Tibial nerve (tissue), 4 donors: ENCODE measurements at places on chromosomes 5 and 9. TPM values are rescaled to one million over a fixed set of nuclear protein-coding genes. Genes with fewer than 3 reads are reported as not detected.

Gene PCDHB3
- 5.2 TPM for total RNA-seq

Gene TMEM174
- total RNA-seq = not detected

Gene PALM2AKAP2
- total RNA-seq = 3.9 TPM

Gene RASEF
- 2.4 TPM for total RNA-seq

Gene GAS1
- 39.9 TPM for total RNA-seq

Gene CCL21
- total RNA-seq = 9.6 TPM

Gene UIMC1
- total RNA-seq = 43.3 TPM

Gene SPATA31E1
- total RNA-seq = not detected

- no peak for DNase-seq
These were observed 53.7 kb downstream of the GGTA1 start for GRCh38 chr9:121445986-121446385.

DNA sequence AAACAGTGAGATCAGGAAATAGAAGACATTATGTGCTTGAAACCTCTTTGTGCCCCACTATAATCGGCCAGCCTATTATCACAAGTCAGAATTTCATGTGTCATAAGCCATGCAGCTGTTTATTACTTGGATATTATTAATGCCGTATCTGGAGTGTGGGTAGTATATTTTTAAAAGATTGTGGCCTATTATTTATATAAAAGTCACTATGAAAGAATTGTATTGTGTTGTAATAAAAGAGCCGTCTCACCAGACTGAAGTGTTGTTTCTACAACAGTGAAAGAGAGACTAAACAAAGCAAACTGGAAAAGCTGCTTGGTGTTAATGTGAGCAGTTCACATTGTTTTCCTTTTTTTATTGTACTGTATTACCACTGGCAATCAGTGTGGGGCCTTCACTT is 449.1 kb downstream of the PSAT1 start:
- no peak for DNase-seq

DNA sequence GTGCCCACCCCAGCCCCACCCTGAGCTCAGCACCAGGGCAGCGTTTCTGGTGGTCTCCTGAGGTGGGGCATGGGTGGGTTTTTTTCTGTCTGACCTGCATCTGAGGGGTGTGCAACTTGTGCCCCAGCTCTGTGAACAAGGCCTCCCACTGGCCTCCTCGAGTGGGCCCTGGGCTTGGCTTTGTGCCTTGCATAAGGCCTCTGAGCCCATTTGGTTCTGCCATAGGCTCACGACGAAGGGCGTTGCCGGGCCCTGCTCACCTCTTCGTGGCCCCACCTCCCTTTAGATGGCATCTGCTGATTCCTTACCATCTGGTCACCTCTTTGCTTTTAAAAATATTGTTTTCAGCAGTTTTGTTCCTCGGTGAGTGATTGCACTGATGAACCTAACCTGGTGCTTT is 127.1 kb upstream of the COL5A1 start:
- DNase-seq = no peak

DNA sequence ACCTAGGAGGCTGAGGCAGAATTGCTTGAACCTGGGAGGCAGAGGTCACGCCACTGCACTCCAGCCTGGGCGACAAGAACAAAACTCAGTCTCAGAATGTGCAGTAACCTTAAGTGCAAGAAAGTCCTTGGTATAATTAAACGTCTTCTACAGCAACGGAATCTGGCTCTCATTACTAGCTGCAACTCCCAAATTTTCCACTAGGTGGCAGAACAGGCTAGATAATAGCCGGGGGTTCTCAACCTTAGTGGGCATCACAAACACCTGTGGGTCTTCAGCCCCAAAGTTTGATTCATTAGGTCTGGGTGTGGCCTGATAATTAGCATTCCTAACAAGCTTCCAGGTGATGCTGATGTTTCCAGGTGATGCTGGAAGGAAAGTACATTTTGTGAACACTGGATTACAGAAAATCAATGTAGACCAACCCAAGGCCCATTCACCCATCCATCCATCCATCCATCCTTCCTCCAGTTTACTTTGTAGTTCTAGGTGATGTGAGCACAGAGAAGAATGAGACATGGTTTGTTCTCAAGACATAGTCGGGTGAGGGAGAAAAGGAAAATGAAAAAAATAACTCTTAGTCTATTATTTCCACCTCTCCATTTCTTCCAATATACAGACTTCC is 37.3 kb downstream of the FBXW2 start:
- DNase-seq = peak; percentile 95

DNA sequence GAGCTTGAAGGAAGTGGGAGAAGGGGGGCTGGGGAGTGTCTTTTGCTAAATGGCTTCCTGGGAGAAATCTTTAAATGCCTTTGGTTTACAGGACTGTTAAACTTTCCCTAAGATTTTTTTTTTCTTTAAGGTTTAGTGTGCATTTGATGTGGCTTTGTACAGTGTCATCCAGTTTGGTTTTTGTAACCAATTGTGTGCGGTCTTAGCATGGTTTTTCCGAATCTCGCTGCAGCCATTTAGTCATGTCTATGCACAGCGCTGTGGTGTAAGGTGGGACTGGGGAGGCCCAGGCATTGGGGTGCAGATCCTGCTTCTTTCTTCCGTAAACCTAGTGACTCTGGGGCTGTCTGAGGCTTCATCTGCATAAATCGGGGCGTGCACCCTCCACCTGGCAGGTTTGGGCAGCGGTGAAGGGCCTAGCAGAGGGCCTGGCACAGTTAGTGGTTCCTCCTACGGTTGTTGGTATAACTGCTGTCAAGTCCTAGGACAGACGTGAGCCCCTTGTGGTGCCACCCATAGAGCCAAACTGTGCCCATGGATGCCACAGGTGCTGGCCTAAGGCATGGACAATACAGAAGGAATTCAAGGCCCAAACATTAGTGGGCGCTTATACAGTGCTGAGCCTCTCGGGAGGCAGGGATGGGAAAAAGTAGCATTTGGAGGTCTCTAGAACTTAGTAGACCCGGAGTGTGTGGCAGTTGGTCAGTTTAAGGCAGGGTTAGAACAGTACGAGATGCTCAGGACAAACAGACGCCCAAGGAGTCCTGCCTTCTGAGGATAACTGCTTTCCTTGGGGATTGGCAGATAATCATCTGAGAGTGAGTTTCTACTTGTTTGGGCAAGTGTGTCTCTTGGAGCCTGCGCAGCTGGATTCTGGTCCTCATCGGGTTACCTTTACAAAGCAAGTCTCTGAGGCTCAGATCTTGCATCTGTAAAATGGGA is 1.5 kb downstream of the PRRC2B start:
- no peak for DNase-seq

DNA sequence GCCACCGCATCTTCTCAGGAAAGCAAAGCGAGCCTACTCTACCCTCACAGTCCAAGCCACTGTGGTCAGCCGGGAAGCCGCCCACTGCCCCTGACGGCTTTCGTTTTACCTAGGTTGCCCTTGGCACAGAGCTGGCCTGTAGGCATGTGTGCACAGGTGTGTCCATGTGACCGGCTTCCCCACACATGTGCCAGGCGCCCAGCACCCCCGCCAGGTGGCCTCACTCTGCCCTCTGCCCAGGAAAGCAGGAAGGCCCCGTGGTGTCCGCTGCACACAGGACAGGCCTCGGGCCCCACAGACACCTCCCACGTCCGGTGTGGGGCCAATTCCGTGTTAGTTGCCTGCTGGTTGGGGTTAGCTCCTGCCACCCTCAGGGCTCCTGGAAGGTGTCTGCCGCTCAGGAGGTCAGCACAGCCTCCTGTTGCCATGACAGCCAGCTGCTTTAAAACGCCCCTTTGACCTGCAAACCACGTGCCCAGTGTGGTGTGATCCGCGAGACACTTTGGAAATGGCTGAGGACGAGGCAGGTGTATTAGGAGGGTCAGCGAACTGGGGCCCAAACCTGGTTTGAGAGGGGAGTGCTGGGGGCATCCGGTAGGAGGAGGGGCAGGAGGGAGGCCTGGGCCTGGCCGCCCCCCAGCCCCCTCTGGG is 28.7 kb downstream of the TPPP start:
- no peak for DNase-seq

- no peak for DNase-seq
These were observed 160.9 kb upstream of the LHFPL2 start for GRCh38 chr5:78809444-78809843.

DNA sequence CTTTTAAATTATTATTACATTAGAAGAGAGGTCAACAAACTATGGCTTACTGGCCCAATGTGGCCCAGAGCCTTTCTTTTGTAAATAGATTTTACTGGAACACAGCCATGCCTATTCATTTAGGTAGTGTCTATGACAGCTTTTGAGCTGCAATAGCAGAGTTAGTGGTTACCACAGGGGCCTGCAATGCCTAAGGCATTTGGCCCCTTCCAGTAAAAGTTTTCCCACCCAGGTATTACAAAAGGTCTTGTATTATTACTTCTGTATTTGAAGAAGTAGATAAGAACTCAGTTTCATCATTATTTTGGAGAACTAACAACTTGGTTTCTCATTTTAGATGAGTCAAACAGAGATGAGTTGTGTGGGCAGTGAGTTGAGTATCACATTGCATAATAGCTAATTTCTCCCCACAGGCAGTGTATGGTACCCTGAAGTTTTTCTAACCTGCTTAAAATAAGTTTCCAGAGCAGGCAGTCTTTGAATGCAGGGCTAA is 9.5 kb downstream of the MTRR start:
- no peak for DNase-seq

DNA sequence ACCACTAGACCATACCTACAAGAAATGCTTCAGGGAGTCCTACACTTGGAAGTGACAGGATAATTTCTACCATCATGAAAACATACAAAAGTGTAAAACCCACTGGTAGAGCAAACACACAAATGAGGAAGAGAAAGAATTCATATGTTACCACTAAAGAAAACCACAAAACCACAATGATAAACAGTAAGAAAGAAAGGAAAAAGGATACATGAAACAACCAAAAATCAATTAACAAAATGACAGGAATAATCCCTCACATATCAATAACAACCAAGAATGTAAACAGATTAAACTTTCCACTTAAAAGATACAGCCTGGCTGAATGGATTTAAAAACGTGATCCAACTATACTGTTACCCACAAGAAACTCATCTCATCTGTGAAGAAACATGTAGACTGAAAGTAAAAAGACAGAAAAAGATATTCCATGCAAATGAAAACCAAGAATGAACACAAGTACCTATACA is 83.4 kb downstream of the LPAR1 start:
- no peak for DNase-seq

DNA sequence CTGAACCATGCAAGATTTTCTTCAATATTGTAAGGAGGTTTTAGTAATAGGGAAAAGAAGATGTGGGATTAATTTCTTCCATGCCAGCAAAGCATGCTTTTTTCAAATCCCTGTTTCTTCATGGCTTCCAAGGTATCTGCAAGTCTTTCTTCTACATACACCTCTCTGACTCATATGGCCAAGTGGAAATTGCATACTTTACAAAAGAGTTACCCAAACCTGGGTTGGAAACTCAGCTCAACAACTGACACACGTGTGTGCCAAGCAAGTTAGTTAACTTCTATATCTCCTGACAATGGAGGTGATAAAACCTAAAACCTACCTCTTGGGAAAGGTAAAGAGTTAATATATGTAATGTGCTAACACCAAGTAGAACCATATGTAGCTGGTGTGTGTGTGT is 28.5 kb upstream of the MAMDC2 start:
- DNase-seq = no peak

- DNase-seq = no peak
These were observed 40.5 kb downstream of the ITGA2 start for GRCh38 chr5:53029608-53030007.

DNA sequence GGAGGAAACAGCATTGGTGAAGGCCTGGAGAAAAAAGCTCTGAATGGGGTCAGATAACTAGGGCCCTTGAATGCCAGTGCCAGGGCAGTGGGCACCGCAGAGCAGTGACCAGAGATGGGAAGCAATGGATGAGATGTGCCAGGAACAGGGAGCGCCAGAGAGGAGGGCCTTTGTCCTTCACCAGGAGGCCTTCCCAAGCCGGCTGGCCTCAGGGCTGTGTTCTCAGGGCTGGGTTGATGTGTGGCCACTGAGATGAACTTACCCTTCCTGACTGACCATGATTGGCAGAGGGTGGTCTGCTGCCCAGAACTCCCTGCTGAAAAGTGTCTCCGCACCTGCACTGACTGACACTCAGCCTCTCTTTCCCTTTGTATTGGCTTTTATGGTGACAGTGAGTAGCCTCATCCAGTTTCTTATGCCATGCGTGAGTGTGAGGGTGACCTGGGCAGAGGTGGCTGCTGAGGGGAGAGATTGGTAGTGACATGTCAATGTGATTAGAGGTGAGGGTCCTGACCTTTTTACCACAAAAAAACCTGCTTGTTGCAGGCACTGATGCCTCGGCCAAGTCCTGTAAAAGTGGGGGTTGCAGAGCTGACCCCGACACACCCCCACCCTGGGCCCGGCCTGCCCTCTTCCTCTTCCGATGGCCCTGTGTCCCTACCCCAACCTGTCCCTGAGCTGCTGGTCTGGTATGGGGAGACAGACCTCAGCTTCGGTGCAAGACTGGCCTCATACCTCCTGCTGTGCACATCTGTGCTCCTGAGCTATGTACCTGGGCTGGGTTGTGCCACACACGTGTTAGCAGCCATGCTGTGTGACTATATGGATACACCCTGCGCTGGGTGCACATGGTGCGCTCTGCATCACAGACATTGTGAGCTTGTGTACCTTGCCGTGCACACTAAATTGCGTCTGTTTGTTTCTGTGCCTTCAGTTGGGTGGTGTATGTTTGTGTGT is 57.1 kb upstream of the PSD2 start:
- DNase-seq = no peak

GRCh38 chr5:108686676-108687075 is 61.0 kb upstream of the FER start:
- no peak for DNase-seq

DNA sequence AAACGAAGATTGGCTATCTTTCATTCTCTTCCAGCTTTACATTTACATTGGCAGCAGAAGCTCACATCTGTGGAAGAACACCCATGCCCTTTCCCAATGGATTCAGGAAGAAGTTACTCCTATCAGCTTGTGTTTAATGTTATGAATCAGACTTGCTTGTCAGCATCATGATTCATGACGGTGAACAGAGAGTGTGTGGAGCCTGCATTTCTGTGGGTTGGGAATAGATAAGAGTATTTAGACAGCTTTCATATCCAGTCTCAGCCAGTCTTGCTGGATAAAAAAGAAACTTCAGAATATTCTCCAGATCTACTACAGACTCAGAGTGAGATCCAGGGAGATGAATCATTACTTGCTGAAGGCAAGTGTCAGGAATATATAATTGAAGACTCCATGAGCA is 812.9 kb upstream of the ZNF608 start:
- no peak for DNase-seq

- no peak for DNase-seq
These were observed 304.2 kb downstream of the ENC1 start for GRCh38 chr5:74336297-74336696.

DNA sequence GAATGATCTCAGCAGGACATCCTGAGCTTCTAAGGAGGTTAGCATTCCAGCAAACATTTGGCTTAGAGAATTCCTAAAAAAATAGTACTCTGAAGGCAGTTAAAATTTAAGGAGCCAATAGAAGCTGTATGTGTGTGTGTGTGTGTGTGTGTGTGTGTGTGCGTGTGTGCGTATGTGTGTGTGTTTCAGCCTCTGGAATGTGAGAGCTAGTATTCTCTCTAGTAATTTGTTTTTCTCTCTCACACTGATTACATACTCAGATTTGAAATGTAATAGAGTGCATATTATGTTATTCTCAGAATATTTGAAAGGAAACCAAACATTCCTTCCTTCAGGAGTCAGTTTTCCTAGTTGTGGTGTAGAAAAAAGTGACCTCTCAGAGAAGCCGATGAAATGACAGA is 279.6 kb downstream of the TMEM38B start:
- DNase-seq = no peak

GRCh38 chr9:137786511-137786920 is 91.1 kb upstream of the CACNA1B start:
- DNase-seq = no peak

GRCh38 chr5:79062436-79062835 is 7.0 kb downstream of the DMGDH start:
- no peak for DNase-seq
